ENCODE measurements at places on chromosomes 2 and 18.

DNA sequence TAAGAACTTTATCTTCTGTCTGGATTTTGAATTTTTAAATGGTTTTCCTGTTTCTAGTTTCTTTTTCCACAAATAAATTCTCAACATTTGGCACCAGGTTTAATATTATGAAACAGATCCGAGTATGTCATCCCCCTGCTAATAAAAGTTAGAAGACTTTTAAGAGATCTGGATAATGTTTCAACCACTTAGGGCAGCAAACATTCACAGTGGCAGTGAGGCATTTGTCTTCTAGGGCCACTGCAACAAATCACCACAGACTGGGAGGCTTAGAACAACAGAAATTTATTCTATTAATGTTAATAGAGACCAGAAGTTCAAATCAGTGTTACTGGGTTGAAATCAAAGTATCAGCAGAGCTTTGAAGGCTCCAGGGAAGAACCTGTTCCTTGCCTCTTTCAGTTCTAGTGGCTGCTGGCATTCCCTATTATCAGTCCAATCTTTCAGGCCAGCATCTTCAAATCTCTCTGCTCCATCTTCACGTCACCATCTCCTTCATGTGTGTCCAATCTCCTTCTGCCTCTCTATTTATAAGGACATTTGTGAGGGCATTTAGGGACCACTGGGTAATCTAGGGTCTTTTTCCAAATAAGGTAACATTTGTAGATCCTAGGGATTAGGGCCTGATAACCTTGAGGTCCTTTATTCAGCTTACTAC is 23.4 kb downstream of the ACSL3 start:
- no peak for DNase-seq

DNA sequence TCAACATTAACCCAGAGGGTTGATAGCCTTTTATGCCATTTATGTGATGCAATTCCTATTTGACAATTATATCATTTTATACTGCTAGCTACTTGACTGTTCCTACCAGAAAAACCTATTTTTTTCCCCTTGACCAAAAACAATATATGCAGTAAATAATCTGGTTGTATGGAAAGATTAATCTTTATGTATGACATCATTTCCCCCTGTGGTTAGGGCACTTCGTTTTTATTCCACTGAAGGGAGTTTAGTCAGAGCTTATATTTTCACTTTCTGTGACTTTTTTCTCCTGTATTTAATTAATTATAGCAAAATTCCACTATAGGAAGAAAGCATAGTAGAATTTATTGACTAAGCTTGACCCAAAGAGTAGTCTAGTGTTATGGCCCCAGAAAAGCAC is 107.6 kb downstream of the HAUS1 start:
- DNase-seq, result no peak

DNA sequence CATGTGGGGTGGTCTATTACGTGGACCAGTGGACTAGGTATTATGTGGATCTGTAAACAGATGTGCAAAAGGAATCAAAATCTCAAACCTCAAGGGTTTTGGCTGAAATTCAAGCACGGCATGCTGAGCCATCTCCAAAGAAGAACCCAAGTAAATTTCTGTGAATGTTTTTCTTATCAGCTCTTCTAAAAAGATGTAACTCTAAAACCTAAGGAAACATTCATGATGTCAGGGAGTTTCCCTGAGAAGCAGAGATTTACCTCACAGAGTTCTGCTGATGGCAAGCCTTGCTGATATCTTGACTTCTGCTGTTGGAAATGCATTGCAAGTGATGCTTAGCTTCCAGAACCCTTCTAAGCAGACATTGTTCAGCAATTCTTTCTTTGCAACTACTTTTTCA is 21.6 kb downstream of the DSG4 start:
- no peak for DNase-seq

- DNase-seq, result no peak
Measured at GRCh38 chr2:219490600-219491130, 8.0 kb upstream of the GMPPA start.

DNA sequence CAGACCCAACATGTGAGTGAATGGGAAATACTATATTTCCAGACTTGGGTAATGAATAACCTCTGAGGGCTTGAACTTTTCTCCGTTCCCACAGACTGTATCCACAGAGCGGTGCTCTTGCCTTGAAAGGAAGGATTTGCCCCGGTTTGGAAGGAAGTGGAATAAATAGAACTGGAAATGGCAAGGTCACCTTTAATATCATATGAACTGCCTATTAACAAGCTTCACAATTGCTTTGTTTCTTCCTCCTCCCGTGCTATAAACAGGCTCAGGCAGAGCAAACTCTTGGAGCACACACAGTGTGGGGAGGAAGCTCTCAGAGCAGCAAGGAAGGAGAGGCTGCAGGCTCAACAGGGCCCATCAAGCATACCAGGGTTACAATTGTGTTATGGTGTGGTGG is 28.5 kb upstream of the DARS1 start:
- no peak for DNase-seq

GRCh38 chr2:25306777-25307368 is 34.9 kb downstream of the DNMT3A start:
- no peak for DNase-seq
